ENCODE measurements at places on chromosomes 3 and 15.

DNA sequence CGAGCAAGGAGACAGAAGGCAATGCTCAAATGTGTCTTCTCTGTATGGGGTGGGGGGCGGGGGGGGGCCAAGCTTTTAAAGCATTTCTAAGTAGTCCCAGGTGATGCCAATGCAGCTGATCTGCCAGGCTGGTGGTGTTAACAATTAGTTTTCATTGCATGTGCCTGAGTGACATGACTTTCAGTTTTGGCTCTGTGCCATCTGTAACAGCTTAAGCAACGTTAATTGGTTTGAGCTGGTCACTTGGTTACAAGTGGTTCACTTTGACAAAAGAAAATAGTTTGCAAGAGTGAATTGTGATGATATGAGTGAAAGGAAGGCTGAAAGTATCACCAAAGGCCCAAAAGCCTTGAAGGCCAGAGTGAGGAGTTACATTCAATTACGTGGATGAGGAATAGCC is 26.4 kb upstream of the LRIG1 start:
- no peak for DNase-seq

DNA sequence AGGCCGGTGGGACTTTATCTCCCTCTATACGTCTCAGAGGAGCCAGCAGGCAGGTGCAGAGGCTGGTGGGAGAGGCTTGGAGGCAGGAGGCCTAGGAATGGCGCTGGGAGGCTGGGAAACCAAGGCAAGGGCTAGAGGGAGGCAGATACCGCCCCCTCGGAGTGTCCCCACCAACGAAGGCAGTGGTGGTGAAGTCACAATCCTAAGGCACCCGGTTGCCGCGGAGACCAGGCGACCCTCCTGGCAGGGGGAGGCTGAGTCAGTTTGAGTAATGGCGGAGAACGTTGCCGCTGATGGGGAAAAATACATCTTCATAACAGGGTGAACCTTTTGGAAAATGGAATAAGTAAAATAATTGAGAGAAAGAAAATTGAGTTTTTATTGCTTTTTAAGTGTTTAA is 29.9 kb upstream of the CACNA2D2 start:
- DNase-seq = no peak

GRCh38 chr3:193921465-193921864 is 214.5 kb upstream of the HES1 start:
- no peak for DNase-seq

- no peak for DNase-seq
These were observed 123.5 kb downstream of the NUP210 start for GRCh38 chr3:13296662-13297061.

- DNase-seq = peak; percentile 51
These were observed 587 bp downstream of the NPHP3 start for GRCh38 chr3:132721479-132722164.

DNA sequence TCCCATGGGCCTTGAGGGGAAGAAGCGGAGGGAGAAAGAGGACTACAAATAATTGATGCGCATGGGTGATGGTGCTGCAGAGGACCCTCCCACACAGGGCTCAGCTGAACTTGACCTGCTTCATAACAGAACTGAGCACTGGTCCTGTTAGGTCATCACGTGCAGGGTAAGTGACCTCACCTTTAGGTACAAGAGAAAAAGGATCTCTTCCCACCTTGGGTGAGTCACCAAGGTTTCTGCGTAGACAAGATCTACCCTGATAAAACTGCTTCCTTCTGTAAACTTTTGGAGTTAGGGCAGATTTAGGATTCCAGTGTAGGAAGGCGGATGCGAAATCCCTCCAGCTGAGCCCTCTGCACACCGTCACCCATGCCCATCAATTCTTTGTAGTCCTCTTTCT is 67.1 kb downstream of the FEM1B start:
- DNase-seq = no peak

GRCh38 chr15:63503739-63504246 is 600 bp upstream of the USP3 start:
- peak; percentile 86 for DNase-seq

DNA sequence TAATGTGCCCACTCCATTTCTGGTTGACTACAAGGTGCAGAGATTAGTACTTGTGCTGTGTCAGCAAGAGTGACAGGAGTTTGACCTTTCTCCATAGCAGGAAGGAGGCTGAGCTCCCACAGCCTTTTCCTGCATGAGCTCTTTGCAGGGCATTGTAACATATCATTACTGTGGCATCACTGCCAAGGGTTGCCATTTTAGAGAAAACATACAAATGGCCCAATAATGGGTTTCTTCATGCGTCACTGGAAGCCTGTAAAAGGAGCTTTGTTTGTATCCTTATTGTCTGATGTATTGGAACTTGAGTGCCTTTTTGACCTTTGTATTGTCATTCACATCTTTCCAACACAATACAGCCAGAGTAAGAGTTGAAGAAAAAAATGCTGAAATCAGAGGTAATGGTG is 323.0 kb upstream of the CDIN1 start:
- no peak for DNase-seq

- no peak for DNase-seq
These were observed 735.4 kb upstream of the GRM7 start for GRCh38 chr3:6125520-6125919.

DNA sequence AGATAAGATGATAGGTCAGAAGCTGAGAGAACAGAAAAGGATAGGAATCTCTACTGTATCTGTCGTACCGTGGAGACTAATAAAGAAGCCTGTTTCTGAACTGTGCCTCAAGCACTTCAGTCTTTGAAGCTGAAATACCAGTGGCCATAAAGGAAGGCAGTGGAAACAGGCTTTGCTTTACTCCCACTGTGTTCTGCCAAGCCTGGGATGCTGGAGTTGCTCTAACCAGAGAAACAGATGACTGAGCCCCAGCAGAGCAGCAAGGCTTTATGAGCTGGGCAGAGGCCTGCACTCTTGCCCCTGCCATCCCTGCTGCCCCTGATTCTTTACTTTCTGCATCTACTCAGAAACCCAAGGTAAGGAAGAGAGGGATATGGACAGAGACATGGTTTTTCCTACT is 89.4 kb downstream of the PDE8A start:
- DNase-seq = no peak
